Endothelial cell of coronary artery (primary cell): ENCODE measurements at places on chromosomes 2 and 18. TPM values are rescaled to one million over a fixed set of nuclear protein-coding genes. Genes with fewer than 3 reads are reported as not detected.

Gene MROH2A
- total RNA-seq: not detected in 2 replicates

Gene ARHGEF4
- 0.09 and 0.85 TPM in 2 replicates for total RNA-seq

Gene DSEL
- 7.8 and 13.4 TPM in 2 replicates for total RNA-seq

Gene ST8SIA5
- total RNA-seq: under 0.01 TPM in 1 of 2 replicates, not detected in the other

Gene RFX8
- 0.28 and 0.81 TPM in 2 replicates for total RNA-seq

Gene FTCDNL1
- 0.18 and 1.4 TPM in 2 replicates for total RNA-seq

Gene FBLN7
- total RNA-seq: 1.2 and 2.6 TPM in 2 replicates

Gene CFAP210
- total RNA-seq: not detected in 2 replicates

Gene SLC39A6
- 19.9 and 46.8 TPM in 2 replicates for total RNA-seq

Gene DLGAP1
- 0.09 and 0.18 TPM in 2 replicates for total RNA-seq

Gene SH3RF3
- 5.2 and 6.1 TPM in 2 replicates for total RNA-seq

Gene TMEM17
- total RNA-seq: 0.47 and 1.4 TPM in 2 replicates

Gene MYCN
- total RNA-seq: 1.6 and 2.4 TPM in 2 replicates

Gene MZT2A
- total RNA-seq: 83.2 and 90.4 TPM in 2 replicates

Gene PRKAG3
- not detected in 2 replicates for total RNA-seq

Gene ALPG
- not detected in 2 replicates for total RNA-seq

Gene PIEZO2
- total RNA-seq: 9.4 and 56.4 TPM in 2 replicates

Gene POTEI
- total RNA-seq: 0.09 TPM in 2 replicates

Gene HRH4
- not detected in 2 replicates for total RNA-seq

Gene CABYR
- 1.5 and 1.6 TPM in 2 replicates for total RNA-seq

Gene MYL12B
- 686 and 716 TPM in 2 replicates for total RNA-seq

Gene TEX51
- not detected in 2 replicates for total RNA-seq

Gene CYS1
- 0.09 and 0.19 TPM in 2 replicates for total RNA-seq
